ENCODE measurements at places on chromosomes 5 and 9. TPM values are rescaled to one million over a fixed set of nuclear protein-coding genes. Genes with fewer than 3 reads are reported as not detected.

TTLL11 gene
- 1.4 TPM for total RNA-seq

DNA sequence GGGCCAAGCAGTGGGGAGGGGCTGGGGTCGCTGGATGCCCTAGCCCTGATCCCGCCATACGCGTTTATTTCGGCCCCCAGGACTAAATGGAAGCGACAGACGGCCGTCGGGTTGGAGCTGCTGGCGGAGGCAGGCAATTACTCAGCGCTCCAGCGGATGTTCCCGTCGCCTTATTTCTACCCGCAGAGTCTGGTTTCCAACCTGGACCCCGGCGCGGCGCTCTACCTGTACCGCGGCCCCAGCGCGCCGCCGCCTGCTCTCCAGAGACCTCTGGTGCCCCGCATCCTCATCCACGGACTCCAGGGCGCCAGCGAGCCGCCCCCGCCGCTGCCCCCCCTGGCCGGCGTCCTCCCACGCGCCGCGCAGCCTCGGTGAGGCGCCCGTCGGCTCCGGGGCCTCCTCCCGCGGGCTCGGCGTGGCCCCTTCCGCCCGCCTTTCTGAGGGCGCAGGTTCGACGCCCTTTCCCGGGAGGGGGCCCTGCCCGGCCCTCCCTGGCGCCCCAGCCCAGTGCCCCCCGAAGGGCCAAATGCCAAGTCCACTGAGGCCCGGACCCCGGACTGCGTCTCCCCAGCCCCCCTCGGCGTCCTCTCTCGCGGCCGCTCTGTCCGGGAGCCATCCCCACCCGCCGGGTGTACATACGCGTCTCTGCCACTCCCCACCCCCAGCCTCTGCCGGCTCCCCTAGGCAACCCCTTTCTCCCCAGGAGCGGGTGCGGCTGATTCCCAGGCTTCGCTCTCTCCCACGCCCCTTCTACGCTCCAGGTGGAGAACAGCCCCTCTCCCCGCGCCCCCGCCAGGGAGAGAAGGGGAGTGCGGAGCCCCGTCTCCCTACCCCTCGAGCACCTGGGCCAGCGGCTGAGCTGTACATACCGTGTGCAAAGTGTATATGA, 7.0 kb downstream of the BARHL1 start:
- H3K4me3 ChIP-seq: no peak overlapping the region
- peaks cover 11% of the 10 kb centered on the region for H3K36me3 ChIP-seq
- peaks cover 10% of the 10 kb centered on the region for H3K4me1 ChIP-seq
- H3K27me3 ChIP-seq: peaks cover 57% of the 10 kb centered on the region

AGXT2 gene
- not detected for total RNA-seq

DNA sequence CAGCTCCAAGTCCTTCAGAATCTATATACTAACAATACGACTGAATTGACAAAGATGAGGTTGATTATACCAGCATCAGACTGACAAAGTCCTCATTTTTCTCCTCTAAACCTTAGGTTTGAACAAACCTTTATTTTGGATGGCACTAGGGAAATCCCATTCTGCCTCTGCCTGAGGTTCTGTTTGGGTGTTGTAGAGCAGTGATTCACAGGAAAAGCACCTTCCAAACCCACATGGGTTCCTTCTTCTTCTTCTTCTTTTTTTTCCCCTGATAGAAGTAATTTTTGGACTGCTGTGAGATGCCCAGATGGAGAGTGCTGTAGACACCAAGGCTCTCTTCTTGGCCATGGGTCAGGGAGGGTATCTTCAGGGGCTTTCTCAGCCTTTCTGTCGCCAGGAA, 164.9 kb upstream of the PAPPA start:
- H3K4me3 ChIP-seq: no peak overlapping the region
- no peaks in the 10 kb centered on the region for H3K36me3 ChIP-seq
- H3K4me1 ChIP-seq: no peaks in the 10 kb centered on the region
- DNase-seq: no peak
- no peak overlapping the region for H3K27ac ChIP-seq
- H3K27me3 ChIP-seq: no peaks in the 10 kb centered on the region

CNTNAP3 gene
- total RNA-seq: not detected

DNA sequence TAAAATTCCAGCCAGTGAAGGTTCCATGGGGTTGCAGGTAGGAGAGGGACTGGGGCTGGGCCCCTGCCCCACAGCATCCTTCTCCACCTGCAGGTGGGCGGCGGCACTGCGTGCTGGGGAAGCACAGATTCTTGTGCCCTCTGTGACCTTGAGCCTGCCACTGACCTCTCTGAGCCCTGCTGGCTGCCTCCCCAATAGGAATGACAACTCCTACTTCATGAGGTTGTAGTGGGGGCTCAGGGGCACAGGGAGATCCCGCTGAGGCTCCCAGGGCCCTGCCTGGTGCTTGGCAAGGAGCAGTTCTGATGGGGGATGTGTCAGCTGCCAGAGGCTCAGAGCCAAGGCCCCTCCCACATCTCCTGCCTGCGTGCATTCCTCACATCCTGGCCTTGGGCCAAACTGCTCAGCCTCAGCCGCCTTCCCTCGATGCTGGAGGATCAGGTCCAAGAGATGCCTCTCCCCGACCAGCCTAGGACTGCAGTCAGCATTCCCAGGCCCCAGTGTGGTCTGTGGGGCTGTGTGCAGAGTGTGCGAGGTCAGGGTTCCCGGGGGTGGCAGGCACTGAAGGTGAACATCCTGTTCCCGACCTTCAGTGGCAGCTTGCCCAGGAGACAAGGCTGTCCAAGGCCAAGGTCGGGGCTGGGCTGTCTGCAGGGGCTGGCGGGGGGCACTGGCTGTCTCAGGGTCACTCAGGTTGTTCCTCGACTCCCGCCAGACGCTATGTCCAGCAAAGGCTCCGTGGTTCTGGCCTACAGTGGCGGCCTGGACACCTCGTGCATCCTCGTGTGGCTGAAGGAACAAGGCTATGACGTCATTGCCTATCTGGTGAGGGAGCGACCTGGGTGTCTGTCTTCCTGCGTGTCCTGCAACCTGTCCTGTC, 7.0 kb downstream of the ASS1 start:
- DNase-seq: peak; percentile 51
- H3K27me3 ChIP-seq: peaks cover 23% of the 10 kb centered on the region
- no peak overlapping the region for H3K4me3 ChIP-seq

DNA sequence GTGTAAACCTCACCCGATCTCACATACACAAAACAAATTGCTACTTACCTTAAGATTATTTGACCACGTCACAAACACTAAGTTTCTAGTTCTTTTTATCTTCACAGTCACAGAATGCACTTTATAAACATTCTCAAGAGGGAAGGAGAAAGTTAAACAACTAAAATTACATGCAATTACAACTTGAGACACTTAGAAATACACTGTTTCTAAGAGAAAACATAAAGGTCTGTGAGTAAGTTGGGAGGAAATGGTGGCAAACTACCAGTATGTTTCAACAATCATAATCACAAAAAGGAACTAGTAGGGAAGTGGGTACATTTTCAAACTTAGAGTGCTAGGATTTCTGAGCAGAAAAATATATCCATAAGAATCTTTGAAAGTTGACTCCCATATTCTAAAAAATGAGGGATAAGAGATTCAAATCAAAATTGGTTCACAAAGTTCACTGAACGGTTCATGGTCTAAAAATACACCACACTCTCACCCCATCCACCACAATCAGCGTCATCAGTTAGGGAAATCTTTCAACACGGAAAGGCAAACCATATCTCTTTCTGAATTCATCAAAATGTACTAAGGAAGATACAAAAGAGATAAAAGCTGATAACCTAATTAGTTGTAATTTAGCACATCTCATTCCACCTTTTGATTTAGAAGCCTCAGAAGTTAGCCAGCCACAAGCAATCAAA, 182.6 kb downstream of the BNC2 start:
- H3K36me3 ChIP-seq: no peaks in the 10 kb centered on the region
- H3K27me3 ChIP-seq: no peaks in the 10 kb centered on the region
- H3K27ac ChIP-seq: no peak overlapping the region
- H3K4me1 ChIP-seq: no peaks in the 10 kb centered on the region
- H3K4me3 ChIP-seq: no peak overlapping the region

C5 gene
- 3.4 TPM for total RNA-seq

DNA sequence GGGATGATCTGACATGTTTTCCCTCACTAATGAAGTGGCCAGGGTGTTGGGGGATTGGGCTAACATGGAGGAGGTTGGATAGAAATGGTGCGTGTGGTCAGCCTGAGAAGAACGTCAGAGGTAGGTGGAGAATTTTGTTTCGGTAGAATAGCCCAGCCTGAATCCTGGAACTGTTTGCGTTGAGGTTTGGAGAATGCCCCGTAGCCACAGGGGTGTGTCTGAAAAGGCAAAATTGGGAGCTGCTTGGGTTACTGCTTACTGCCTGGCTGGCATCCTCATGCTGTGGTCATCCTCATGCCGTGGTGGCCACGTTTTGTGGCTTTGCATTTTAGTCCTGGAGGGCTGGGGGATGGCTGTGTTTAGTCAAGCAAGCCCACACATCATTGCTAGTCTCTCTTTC, 236.9 kb downstream of the GOLPH3 start:
- no peaks in the 10 kb centered on the region for H3K36me3 ChIP-seq
- H3K4me3 ChIP-seq: no peak overlapping the region
- no peak overlapping the region for H3K27ac ChIP-seq
- no peaks in the 10 kb centered on the region for H3K27me3 ChIP-seq
- H3K4me1 ChIP-seq: no peaks in the 10 kb centered on the region
- no peak for DNase-seq

GRCh38 chr5:126449751-126450271, 26.6 kb downstream of the GRAMD2B start:
- peak overlapping the region; percentile 85 for H3K4me3 ChIP-seq
- H3K4me1 ChIP-seq: peaks cover 75% of the 10 kb centered on the region
- H3K27ac ChIP-seq: peak overlapping the region; percentile 100
- H3K27me3 ChIP-seq: no peaks in the 10 kb centered on the region
- H3K36me3 ChIP-seq: peaks cover 12% of the 10 kb centered on the region

GRCh38 chr5:177220576-177220975, 82.9 kb downstream of the RAB24 start:
- no peak overlapping the region for H3K4me3 ChIP-seq
- H3K36me3 ChIP-seq: peaks cover 19% of the 10 kb centered on the region
- peaks cover 29% of the 10 kb centered on the region for H3K4me1 ChIP-seq
- no peak for DNase-seq
- no peaks in the 10 kb centered on the region for H3K27me3 ChIP-seq
- H3K27ac ChIP-seq: no peak overlapping the region

GRCh38 chr9:116450378-116451139, 236.5 kb upstream of the TRIM32 start:
- H3K4me1 ChIP-seq: no peaks in the 10 kb centered on the region
- no peak for DNase-seq
- peaks cover 3% of the 10 kb centered on the region for H3K36me3 ChIP-seq
- H3K27me3 ChIP-seq: no peaks in the 10 kb centered on the region
- no peak overlapping the region for H3K27ac ChIP-seq
- no peak overlapping the region for H3K4me3 ChIP-seq

DEPDC1B gene
- 30.2 TPM for total RNA-seq

- DNase-seq: no peak
- no peaks in the 10 kb centered on the region for H3K4me1 ChIP-seq
- H3K27ac ChIP-seq: no peak overlapping the region
Measured at GRCh38 chr9:100575765-100576386, 2.0 kb upstream of the CAVIN4 start.

UBE2D2 gene
- 253 TPM for total RNA-seq

DNA sequence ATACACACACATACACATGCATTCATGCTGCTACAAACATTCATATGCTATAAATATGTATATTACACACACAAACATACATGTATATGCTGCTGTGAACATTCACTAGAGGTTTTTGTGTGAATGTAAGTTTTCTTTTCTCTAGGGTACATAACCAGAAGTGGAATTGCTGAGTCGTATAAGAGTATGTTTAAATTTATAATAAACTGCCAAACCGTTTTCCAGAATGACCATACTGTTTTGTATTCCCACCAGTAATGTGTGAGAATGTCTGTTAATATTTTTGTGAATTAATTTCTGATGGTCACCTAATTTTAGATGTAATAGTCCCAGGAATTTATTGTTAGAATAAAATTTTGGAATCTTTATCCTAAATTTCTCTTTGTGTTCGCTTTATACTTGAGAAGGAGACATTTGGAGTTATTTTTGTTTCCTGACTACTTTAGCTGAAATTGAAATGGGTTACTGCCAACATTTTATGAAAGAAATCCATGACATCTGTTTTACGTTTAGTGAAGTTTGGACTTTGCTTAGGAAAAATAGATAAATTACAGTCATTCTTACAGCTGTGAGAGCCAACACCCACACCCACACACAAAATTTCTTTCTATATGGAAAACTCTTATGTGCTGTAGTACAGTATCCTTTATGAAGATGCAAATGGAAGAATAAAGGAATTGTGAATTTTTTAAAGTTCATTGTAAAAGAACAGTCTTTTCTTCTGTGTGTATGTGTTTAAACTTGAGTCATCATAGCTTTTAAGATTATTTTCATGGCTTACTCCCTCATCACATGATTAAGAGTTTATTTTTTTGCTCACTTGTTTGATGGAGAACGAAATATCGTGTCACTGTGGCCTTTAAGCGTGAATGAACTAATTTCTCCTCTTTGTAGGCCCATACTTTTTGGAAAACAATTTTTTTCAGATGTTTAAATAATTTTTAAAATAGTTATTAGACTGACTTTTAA, 24.3 kb downstream of the CENPP start:
- H3K4me1 ChIP-seq: peaks cover 4% of the 10 kb centered on the region
- no peak overlapping the region for H3K27ac ChIP-seq
- no peak for DNase-seq
- H3K36me3 ChIP-seq: peaks cover 36% of the 10 kb centered on the region
- H3K27me3 ChIP-seq: no peaks in the 10 kb centered on the region

DNA sequence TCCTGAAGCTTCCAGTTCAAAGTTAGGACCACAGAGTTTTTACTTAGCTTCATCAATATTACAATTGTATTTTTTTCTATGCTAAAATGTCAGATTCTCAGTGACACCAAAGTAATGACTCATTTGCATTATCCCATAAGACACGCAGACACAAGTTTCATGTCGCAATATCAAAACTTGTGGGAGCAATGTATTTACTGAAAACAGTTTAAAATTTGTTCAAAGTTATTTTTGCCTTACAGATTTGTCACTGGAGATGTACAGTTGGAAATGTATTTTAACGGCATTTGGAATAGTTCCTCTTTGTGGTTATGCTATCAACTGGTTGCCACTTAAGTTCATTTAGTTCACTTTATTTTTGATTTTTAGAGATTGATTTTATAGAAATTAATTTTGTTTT, 36.2 kb upstream of the DAP start:
- no peaks in the 10 kb centered on the region for H3K4me1 ChIP-seq
- peaks cover 23% of the 10 kb centered on the region for H3K27me3 ChIP-seq
- H3K36me3 ChIP-seq: no peaks in the 10 kb centered on the region
- H3K27ac ChIP-seq: no peak overlapping the region

DNA sequence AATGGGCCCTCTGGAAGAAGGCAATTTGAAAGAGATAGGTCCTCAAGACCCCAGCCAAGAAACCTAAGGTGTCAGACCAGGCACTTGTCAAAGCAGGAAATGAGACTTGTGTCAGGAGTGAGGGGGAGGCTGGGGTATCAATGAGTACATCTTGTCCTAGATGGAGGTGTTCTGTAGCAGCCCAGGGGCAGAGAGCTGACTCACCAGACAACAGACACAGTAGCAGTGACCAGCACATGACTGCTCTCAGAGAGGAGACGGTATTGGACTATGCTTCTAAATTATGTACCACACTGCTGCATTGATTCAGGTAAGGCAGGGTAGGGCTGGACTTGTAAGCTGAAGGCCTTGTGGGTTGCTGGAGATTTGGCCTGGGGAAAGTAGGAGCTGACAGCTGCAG, 551.2 kb upstream of the KLF4 start:
- no peaks in the 10 kb centered on the region for H3K36me3 ChIP-seq
- no peak for DNase-seq
- no peak overlapping the region for H3K27ac ChIP-seq
- H3K4me3 ChIP-seq: no peak overlapping the region
- no peaks in the 10 kb centered on the region for H3K4me1 ChIP-seq

SLC23A1 gene
- total RNA-seq: 0.63 TPM

NDUFS4 gene
- total RNA-seq: 72.0 TPM

RFX3 gene
- total RNA-seq: 10.3 TPM

PCDHB6 gene
- total RNA-seq: not detected

GRCh38 chr5:90866915-90867731, 308.5 kb downstream of the ADGRV1 start:
- H3K27me3 ChIP-seq: peaks cover 6% of the 10 kb centered on the region
- no peak for DNase-seq
- H3K36me3 ChIP-seq: no peaks in the 10 kb centered on the region
- H3K4me1 ChIP-seq: peaks cover 21% of the 10 kb centered on the region

Measured in activated CD8-positive, alpha-beta T cell treated with anti-CD3 and anti-CD28 coated beads for 36 hours (primary cell).